Adipocyte (in vitro differentiated cells): ENCODE measurements at places on chromosomes 5 and 9.

- DNase-seq, result no peak
Observed at GRCh38 chr9:134320868-134321471, 5.3 kb upstream of the RXRA start.

- DNase-seq, result no peak
Observed at GRCh38 chr5:59299006-59299405, 594.5 kb downstream of the PDE4D start.

- no peak for DNase-seq
Observed at GRCh38 chr5:62326302-62326701, 20.3 kb downstream of the KIF2A start.

DNA sequence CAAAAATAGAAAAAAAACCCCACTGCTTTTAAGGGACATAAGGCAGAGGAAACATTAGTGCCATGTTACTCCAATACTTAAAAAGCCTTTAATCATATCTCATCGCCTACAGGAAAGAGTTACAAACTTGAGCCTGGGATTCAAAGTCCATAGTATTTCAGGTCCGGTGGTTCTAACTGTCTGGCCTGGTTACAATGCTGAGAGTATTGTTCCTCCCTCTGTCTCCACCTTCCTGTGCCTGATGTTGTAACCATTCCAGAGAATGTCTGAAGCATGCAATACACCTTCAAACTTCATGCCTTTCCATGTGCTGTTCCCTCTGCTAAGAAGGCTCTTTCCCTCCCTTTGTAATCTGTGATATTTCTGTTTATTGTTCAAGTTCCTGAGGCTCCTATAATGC lies 41.6 kb upstream of the SLC36A2 start:
- no peak for DNase-seq

DNA sequence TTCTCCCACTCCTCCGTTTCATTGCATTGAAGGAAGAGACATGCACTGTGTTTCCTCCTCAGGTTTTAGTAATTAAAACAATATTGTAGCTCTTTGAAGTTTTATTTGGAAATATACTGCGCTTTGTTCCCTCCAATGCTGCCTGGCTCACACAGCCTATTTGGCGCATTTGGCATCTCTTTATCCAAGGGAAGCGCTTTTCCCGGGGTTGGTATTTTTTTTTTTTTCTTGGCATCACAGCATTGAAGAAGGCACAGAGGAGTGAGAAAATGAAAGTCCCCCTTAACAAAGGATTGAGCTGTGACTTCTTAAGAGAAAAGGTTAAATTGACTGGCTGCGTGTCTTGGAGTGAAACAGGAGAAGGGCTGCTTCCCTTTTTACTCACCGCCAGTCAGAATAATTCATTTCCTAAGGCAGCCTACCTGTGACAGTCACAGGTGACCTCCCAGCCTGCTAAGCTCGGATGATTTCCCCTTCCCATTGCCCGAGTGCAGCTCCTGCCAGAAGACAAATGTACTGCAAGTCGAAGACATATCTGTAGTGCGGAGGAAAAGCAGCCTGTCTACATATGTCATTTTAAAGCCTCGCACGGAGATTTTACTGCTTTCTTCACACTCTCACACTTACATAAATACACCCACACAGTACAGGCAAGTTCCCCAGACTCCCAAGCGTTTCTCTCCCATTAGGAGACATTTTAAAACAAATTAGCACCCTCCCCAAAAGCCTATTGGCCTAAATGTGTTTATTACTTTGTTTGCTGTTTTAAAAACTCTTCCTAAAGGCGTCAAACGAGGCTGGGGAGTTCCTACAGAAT lies 665.5 kb upstream of the ZNF608 start:
- peak; percentile 38 for DNase-seq

- DNase-seq, result no peak
Observed at GRCh38 chr5:56685503-56686217, 129.7 kb upstream of the MAP3K1 start.

GRCh38 chr5:83871533-83872395 lies 151.1 kb upstream of the HAPLN1 start:
- no peak for DNase-seq

DNA sequence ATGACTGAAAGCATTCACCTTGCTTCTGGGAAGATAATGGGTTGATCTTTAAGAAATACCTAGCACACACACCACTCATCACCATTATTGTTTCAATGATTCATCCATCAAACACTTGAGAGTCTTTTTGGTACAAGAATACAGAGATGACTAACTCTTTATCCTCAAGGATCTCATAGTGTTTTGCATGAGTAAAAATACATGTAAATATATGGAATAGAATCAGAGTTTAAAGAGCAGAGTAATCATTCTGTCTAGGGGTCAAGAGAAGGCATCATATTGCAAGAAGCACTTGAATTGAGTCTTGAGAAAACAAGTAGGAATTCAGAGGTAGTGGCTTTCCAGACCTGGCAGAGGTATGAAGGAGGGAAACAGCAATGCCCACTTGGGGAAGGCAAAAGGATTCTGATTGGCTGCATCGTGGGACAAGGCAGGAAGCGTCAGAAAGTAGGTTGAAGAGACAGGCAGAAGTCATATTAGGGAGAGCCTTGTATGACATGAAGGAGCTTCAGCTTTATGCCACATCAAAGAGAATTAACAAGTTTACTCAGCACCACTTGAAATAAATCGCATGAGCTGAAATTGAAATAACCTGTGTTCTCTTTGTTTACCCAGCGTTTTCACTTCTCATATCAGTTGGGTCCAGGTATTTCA lies 542.5 kb downstream of the TLE1 start:
- peak; percentile 29 for DNase-seq

- no peak for DNase-seq
Observed at GRCh38 chr5:168446983-168447619, 39.2 kb upstream of the RARS1 start.

DNA sequence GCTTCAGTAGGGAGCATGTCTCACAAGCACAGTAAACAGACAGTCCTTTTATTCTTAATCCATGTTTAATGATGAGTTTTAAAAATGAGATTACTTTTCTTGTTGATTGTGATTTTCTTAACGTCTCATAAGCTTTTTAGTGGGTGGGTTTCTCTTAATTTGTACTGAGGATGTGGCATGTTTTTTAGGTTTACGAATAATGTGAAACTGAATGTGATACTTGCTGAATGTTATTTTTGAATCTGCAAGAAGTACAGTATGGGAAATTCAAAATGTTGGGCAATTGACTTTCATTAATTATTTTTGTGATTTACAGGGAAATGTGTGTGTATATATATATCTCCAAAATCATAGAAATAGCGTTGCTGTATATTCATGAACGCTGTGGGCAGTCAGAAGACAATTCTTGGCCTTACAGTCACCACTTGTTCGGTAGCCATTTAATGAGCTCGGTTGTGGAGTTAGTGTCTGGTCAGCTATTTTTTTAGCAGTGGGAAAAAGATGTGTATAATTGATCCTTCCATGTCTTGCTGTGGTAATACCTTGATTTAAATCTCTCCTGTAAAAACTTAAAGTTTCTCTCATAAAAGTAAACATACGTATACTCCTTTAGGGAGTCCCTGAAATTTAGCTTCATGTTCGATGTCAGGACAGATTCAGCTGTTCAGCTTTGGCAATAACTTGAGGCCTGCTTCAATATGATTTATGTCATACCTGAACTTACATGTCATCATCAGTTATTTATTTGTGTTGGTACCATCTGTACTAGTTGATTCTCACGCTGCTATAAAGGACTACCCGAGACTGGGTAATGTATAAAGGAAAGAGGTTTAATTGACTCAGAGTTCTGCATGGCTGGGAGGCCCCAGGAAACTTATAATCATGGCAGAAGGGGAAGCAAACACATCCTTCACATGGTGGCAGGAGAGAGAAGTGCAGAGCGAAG lies 15.0 kb downstream of the ICE1 start:
- no peak for DNase-seq

DNA sequence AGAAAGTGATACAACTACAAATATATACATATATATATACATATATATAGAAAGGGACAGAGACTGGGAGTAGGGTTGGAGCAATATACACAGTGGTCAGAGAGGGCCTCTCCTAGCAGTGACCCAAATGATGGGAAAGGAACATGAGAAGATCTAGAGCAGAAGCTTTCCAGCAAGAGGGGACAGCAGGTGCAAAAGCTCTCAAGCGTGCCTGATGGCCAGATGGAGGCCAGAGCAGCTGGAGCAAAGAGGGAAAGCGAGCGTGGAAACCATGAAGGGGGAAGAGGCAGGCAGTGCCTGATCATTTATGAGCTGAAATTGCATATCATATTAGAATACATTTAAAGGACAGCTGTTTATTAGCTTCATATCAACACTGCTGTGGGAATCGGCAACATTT lies 7.6 kb upstream of the GRPEL2 start:
- no peak for DNase-seq

DNA sequence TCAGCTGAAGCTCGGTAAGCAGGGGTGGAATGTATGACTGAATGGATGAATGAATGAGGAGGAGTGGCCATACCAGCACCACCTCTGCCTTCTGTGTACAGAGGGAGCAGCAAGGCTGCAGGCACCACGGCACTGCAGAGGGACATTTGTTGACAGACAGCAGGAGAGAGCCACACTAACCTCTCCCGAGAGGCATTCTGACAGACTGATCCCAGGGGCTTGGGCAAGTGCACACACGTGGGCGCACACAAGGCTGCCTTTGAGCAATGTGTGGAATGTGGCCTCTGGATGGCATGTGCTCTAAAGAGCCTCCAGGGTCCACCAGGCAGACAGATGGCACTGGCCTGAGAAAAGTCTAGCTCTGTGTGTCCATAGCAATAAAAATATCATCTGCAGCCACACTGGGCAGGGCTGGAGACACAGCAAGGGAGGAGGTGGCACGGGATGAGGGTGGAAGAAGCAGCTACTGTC lies 111.8 kb downstream of the ACTL7B start:
- DNase-seq, result peak; percentile 71

GRCh38 chr9:133341369-133342068 lies 5.5 kb upstream of the SURF6 start:
- no peak for DNase-seq

DNA sequence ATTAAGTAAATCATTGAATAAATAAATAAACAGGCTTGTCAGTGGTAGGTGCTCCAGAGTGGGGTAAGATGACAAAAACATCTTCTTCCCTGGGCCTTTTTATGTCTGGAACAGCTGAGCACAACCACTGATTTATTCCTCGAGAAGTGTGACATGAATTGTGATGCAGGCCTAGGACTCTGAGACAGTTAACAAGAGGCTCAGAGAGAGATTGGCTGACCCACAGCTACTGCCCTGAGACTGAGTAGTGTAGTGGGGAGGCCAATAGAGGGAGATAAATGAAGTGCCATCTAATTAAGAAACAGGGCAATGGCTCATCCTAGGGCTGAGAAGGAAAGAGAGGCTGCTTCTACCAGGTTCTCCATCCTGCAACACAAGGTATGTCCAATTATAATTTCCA lies 369.3 kb upstream of the TRPC7 start:
- DNase-seq, result no peak

DNA sequence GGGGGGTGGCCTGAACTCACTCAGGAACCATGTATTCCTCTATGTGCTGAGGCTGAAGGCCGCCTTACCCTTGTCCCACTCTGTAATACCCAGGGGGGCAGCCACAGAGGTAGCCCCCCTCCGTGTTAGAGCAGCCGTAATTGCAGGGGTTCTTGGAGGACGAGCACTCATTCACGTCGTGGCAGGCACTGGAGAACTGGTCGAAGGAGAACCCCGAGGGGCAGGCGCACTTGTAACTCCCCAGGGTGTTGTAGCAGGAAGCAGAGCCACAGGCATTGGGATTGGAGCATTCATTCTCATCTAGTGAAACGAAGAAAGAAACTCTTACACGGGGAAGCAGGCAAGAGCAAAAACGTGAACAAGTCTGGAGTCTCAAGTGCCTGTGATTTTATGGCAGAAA lies 179.8 kb downstream of the SLC12A2 start:
- no peak for DNase-seq

DNA sequence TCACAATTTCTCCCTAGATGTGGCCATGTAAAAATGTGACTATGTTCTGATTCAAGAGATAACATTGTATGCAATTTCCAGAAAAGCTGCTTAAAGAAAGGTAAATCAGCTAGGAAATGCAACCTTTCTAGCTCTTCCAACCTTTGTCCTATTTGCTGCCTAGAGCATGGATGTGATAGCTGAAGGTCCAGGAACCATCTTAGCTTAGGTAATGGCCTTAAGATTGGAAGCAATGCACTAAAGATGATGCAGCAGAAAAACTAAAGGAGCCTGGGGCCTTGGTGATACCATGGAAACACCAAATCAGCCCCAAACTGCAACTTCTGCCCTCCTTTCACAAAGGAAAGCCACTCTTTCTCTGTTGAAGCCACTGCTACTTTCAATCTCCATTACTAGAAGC lies 27.0 kb downstream of the CPLANE1 start:
- DNase-seq, result no peak

DNA sequence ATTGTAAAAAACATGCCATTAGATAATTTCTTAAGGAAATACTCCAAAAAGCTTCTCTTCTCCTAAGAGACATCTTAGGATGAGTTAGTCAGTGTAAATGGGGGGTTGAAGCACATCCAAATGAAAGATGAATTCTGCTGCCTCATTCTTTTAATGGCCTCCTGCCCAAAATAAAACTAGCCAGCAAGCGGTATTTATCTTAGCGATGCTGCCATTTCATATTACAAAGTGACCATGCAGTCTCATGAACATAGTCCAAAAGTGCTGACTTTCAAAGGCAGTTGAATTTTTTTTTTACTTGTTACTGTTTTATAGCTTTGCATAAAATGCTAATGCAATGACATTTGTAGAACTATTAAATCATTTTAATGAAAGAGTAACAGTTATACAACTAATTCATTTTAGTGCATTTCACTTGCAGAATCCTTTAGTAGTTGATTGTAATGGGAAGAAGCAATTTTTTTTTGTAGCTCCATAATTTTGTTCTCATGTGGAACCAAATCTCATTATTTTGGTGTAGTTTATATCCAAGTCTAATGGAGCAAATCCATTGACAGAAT lies 151.5 kb downstream of the CAVIN4 start:
- DNase-seq, result no peak

DNA sequence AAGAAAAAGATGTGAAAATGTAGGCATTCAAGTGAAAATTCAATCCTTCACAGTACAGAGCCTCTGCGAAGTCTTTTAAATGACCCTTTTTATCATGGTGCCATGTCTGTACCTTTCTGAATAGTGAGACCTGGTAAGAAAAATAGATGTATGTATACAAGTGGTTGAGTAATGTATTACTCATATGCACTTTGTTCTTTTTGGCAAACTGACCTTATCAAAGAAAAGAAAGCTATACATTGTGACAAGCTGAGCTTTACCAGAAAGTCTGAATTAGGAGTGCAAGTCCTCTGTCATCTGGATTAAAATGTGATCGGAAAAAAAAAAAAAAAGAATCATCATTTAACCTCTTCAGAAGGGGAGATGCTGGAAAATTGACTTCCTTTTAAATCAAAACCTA lies 356.4 kb upstream of the CCNH start:
- no peak for DNase-seq
